ENCODE measurements at places on chromosomes 3 and 15.

DNA sequence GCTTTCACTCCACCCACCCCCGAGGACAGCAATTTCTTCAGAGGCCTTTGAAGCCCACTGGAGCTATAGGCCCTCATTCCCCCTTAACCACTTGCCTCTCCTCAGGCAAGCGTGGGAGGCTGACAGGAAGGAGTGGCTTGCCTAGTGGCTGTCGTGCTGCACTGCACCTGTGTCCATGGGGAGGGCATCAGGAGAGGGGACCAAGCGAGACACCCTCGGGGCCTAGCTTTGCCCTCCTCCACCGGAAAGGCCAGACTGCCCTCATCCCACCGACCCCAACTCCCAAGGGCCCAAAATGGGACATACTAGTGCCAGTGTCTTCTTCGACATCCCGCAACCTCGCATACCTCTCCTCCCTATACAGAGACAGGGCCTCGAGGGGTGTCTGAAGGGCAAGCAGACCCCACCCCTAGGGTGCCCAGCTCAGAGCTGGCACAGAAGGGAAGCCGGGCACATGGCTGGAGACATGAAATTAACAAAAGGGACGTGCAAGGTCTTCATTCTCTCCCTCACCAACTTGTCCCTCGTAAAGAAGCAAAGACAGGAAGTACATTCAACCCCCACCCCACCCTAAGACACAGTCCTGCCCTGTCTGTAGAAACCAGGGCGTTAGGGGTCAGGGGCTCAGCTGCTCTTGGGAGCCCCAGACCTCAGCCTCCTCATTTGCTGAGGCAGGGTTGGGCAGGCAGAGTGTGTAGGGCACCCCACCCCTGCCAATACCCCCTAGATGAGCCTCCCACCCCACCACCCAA is 24.3 kb downstream of the VIPR1 start:
- DNase-seq, result peak; percentile 13

DNA sequence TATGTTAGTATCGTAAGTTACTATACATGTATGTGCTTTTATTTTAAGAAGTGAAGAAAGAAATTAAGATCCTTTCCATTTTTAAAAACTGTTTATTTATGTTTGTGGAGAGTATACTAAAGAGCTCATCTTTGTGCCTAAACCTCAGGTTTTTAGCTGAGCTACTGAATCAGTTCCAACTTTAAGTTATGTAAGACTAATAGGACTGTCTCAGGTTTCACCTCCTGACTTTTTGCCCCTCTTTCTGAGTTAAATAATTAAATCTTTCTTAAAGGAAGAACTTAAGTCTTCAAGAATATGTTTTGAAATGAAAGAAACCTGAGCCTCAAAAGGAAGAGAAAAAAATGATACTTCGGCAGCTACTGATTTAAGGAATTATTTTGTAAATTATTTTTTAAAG is 2.6 kb downstream of the SLMAP start:
- DNase-seq, result no peak

DNA sequence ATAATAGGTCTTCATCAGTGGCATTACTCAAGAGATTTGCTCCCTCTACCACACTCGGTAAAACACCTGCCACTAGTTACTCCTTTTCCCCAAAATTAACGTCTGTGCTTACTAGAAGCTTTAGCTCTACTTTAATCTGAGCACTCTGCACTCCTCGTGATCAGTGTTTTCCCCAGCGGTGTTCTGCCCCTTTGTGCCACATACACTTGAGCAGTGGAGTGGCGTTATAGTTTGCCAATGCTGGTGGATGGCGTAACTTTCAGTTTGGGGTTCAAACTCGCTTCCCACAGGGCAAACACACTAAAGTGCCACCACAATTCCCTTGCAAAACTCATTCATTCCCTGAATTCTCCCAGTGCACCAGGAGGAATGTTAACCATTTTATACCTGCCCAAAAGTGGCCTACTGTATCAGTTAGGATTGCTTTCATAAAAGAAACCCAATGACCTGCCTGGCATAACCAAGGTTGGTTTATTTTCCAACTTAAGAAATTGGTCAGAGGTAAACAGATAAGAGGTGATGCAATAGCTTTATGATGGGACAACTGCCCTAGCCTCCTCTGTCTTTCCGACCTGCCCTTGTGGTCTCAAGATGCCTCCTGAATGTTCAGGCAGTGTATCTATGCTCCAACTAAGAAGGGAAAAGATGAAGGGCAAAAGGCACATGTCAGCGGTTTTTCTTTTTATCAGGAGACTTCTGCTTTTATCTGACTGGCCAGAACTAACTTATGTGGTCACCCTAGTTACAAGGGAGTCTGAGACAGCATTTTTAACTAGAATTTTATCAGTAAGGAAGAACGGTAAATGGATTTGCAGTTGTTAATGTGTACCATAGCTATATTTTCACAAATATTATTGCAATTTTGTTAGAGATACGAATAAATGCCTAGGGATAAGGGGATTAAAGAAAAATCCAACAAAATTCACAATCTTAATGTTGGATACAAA is 83.9 kb downstream of the FSIP1 start:
- DNase-seq, result no peak

DNA sequence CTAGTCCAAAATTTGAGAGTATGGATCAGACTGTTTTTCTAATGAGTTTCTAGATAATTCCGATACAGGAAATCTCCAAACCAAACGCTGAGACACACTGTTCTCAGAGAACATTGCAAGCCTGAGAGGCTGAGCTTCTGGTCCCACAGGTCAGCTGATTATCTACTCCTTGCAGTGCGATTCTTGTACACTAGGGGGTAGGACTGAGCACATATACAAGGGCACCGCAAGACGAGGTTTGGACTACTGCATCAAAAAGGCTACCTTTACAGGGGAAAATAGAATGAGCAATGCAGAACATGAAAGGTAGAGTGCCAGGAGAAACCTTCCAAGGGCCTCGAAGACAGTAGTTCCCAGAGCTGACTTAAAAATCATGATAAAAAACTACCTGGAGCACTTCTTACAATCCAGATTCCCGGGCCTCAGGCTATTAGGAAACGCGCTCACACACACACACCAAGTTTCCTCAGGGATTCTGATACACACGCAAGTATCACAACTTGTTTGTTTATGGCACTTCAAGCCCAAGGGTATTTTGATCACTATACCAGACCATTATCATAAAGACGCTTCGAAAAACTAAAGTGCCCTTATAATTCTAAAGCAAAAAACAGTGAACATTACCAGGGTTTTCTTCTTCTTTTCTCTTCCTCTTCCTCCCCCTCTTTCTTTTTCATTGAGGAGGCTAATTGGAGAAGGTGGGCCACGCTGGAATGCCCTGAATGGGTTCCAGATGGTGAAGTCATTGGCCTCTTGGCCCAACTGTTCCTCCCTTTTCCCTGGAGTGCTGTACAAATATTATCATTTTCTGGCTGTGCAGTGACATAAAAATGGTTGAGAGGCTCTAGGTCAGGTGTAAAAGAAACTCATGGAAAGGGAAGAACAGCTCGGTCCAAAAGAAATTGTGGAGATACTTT is 61.8 kb downstream of the SLC12A8 start:
- no peak for DNase-seq

- no peak for DNase-seq
These were observed 29.6 kb upstream of the SELENOK start for GRCh38 chr3:53921296-53921695.

- no peak for DNase-seq
These were observed 23.9 kb downstream of the SEC22C start for GRCh38 chr3:42557854-42558253.

- DNase-seq, result no peak
These were observed 57.8 kb downstream of the BLM start for GRCh38 chr15:90774731-90775514.

DNA sequence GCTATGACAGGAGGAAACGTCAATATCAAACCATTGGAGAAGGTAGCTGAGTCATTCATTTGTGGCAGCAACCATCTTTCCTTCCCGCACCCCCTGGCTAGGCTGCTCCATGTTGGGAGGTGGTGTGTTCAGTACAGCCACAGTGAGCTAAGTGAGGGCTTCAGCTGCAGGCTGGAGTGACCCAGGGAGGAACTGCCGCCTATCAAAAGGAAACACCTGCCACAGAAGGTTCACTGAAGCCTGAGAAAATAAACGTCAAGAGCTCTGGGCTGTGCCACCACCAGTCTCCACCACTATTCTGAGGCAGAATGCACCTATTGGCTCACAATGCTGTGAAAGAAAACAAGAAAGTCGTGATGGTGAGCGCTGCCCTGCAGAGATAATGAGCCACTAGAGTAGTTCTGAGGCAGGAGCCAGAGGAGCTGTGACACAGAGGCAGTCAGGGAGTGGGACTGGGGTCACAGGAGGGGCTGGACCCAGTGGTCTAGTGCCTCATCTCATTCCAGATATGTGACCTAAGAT is 34.8 kb upstream of the CD47 start:
- DNase-seq, result no peak

DNA sequence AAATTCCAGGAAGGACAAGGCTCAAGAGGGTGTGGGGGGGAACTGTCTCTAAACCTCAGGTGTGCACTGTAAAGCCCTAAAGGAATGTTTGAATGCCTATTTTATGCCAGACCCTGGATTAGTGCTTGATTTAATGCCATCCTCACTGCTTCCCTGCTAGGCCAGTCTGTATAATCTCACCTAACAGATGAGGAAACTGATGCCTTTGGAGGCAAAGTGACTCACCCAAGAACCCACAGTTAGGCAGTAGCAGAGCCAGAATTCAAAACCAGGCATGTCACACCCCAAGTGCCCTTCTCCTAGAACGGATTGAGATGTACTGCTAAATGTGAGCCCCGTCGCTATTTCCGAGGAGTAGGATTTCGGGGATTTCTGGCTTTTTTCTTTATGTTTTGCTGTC is 7.8 kb downstream of the CAMK1 start:
- no peak for DNase-seq
